ENCODE measurements at places on chromosomes 3 and 15.

DNA sequence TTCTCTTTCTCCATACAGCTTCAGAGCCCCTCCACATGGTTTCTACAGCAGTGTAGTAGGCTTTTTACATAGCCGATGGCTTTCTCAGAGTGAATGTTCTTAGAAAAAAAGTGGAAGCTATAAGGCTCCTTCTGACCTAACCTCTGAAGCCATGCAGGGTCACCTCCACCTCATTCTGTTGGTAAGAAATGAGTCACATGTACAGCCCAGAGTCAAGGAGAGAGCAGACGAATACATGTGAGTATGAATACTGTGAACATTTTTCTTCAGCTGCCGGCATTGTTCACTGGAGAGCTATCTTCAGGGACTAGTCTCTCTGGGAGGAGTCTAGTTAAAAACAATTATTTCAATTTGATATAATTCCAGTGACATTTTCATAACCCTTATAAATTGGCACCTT is 68.2 kb upstream of the THRB start:
- DNase-seq, result no peak

DNA sequence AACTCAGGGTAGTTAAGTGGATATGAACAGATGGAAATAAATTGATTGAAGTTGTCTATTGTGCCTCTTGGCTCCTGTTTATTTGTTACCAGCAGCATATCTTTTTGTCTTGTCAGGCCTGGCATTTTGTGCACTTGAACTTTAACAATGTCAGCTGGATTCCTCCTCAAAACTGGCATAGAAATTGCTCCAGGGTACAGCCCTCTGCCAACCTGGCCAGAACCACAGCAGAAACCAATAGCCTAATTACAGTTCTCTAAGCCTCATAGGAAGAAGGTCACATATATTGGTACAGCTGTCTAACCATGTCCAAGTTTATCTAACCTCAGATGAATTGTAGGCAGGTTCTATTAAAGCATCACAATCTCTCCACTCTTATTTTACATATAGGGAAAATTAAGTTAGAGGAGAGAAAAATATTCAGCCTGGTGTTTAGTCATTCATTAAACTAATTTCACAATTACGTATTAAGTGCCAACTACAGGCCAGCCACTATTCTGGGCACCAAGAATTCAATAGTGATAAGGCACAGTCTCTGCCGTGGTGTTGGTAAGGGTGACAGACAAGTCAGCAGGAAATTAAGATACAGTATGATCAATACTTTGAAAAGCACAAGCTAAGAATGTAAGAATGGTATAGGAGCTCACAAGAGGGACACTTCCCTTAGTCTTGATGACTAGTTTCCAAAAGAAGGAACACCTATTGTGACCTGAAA is 452.9 kb upstream of the NECTIN3 start:
- DNase-seq, result no peak

- no peak for DNase-seq
Observed at GRCh38 chr3:19937459-19938294, 3.7 kb upstream of the EFHB start.

GRCh38 chr15:55250392-55250791 is 39.2 kb downstream of the RAB27A start:
- no peak for DNase-seq

All from SK-N-SH (cell line).